ENCODE measurements at places on chromosomes 2 and 18. TPM values are rescaled to one million over a fixed set of nuclear protein-coding genes. Genes with fewer than 3 reads are reported as not detected.

GRCh38 chr18:78722929-78723710 lies 256.5 kb upstream of the SALL3 start:
- H3K36me3 ChIP-seq, result no peaks in the 10 kb centered on the region
- H3K4me3 ChIP-seq, result no peak overlapping the region
- H3K27ac ChIP-seq, result no peak overlapping the region
- no peaks in the 10 kb centered on the region for H3K4me1 ChIP-seq

DNA sequence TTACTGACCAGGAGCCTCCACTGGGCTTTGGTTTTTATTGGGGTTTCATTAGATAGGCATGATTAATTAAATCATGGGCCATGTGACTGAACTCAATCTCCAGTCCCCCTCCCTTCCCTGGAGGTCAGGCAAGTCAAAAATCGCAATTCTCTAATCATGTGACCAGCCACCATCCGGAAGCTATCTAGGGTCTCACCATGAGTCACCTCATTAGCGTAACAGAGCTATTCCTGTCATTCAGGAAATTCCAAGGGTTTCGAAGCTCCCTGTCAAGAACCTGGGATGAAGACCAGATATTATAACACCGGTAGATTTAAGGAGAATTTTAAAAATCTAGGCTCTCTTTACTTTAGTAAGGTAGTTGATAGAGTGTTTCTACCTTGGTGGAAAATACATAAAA lies 180.3 kb upstream of the TCF4 start:
- H3K4me3 ChIP-seq, result no peak overlapping the region
- no peaks in the 10 kb centered on the region for H3K4me1 ChIP-seq
- no peak for DNase-seq
- H3K36me3 ChIP-seq, result no peaks in the 10 kb centered on the region

CPO gene
- 0.41 TPM for total RNA-seq

OSR1 gene
- total RNA-seq, result 1.6 TPM

GRCh38 chr2:113203217-113203530 lies 29.4 kb downstream of the PSD4 start:
- no peak overlapping the region for H3K27ac ChIP-seq
- no peaks in the 10 kb centered on the region for H3K36me3 ChIP-seq
- no peak overlapping the region for H3K4me3 ChIP-seq
- H3K27me3 ChIP-seq, result no peaks in the 10 kb centered on the region
- no peak for DNase-seq

ACKR3 gene
- total RNA-seq, result 8.7 TPM

DNA sequence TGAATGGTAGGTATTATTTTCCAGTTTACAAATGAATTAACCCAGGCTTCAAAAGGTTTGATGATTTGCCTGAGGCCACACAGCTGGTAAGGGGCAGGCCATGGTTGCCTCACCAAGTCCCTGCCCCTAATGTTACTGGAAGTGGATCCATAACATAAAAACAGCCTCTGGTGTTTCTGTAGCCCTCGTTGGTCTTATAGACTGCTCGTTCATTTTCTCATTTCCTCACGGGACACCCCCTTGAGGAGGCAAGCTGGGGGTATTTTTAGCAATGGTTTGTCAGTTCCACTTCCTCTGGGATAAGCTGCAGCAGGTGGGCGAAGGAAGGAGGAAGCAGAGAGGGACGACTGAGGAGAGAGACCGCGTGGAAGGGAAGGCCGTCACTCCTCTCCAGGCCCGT lies 32.9 kb upstream of the NDUFV2 start:
- no peak overlapping the region for H3K27ac ChIP-seq
- no peaks in the 10 kb centered on the region for H3K4me1 ChIP-seq
- H3K27me3 ChIP-seq, result no peaks in the 10 kb centered on the region
- H3K4me3 ChIP-seq, result no peak overlapping the region
- DNase-seq, result no peak

DNA sequence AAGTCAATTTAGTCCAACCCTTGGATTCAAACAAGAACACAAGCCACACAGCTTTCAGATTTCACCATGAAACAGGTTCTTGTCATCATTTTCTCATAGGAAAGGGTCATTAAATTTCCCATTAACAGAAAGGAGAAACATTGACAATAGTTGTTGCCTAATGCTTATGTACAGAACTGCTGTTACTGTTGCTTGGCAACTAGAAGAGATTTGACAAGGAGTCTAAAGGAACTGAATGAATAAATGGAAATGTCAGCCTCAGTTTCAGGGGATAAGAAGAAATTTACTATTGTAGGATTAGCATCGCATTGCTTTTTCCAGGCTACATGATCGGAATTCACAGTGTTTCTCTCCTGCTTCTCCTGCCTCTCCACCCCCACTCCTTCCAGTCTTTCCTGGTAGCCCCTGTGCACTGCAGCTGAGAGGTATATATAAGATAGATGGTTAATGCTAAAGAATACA lies 90.3 kb downstream of the SPATS2L start:
- peak; percentile 66 for DNase-seq
- H3K27ac ChIP-seq, result no peak overlapping the region
- H3K27me3 ChIP-seq, result no peaks in the 10 kb centered on the region

GRCh38 chr2:102190430-102191107 lies 3.7 kb downstream of the IL1RL2 start:
- H3K27ac ChIP-seq, result peak overlapping the region; percentile 85
- peak; percentile 83 for DNase-seq
- no peaks in the 10 kb centered on the region for H3K27me3 ChIP-seq
- no peak overlapping the region for H3K4me3 ChIP-seq
- no peaks in the 10 kb centered on the region for H3K36me3 ChIP-seq

DNA sequence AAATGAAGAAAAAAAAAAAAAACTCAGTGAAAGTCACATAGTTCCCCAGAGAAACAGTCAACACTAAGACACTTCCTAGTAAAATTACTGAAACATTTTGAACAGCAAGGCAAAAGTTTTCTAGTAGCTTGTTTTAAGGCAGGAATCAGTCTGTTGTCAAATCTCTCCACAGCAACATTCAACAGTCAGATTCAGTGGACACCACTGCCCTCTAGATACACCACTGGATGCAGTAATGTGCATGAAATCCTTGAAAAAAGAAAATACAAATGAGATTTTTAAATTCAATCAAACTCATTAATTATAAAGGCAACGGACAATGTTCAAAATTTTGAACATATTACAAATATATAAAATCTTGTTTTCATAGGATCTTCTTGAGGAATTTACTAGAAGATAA lies 46.4 kb downstream of the GRB14 start:
- H3K27me3 ChIP-seq, result no peaks in the 10 kb centered on the region
- no peak for DNase-seq
- H3K4me1 ChIP-seq, result peaks cover 9% of the 10 kb centered on the region
- no peak overlapping the region for H3K27ac ChIP-seq
- no peaks in the 10 kb centered on the region for H3K36me3 ChIP-seq

GRCh38 chr2:155904720-155905119 lies 427.8 kb downstream of the NR4A2 start:
- H3K4me1 ChIP-seq, result no peaks in the 10 kb centered on the region
- DNase-seq, result no peak
- no peak overlapping the region for H3K27ac ChIP-seq
- no peak overlapping the region for H3K4me3 ChIP-seq
- H3K27me3 ChIP-seq, result no peaks in the 10 kb centered on the region

TACR1 gene
- total RNA-seq, result 5.1 TPM

Measured in kidney (tissue), 22 donors.